ENCODE measurements at places on chromosomes 5 and 9.

GRCh38 chr5:76667495-76667894 lies 44.3 kb upstream of the F2RL2 start:
- DNase-seq = no peak

GRCh38 chr9:119273325-119273904 lies 95.8 kb downstream of the BRINP1 start:
- no peak for DNase-seq

DNA sequence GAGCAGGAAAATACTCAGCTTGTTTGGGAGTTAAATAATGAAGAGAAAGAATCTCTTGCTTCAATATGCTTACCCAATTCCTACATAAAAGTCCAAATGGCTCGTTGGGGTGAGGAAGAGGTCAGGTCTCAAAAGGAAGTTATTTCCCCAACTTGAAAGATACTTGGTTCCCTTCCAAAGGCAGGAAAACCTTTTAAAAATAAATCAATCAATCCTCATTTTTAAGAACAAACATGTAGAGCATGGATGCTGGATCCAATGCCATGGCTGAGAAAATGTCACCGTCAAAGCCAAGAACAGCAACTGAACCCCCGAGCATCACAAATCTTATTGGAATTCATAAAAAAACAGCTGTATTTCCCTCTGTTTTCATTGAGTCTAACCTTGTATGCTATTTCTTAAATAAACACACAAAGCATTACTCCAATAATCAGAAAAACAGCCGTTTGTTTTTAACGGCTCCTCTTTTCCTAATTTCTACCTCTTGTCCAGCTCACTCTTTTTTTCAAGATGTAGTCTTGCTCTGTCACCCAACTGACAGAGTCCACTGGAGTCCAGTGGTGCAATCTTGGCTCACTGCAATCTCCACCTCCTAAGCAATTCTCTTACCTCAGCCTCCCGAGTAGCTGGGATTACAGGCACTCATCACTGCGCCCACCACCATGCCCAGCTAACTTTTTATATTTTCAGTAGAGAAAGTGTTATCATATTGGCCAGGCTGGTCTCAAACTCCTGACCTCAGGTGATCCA lies 140.7 kb downstream of the GNA14 start:
- DNase-seq = no peak

- no peak for DNase-seq
Observed at GRCh38 chr9:130740218-130741023, 46.8 kb downstream of the EXOSC2 start.

DNA sequence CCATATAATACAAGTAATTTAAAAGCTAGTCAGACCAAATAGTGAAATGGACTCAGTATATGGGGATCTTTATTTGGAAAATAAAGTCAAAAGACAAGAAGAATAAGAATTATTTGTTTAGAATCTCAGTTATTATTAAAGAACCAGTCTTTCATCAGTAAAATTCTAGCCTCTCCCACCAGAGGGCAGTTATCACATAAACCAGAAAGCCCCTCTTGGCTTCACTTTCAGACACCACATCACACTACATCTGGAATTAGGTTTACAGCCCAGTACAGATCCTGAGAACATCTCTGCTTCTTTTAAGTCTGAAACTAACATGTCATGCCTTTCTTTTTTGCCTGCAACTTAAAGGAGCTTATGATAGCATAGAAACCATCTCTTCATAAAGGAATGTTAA lies 12.2 kb upstream of the HSPB3 start:
- DNase-seq = peak; percentile 13

GRCh38 chr5:155136216-155136850 lies 122.8 kb downstream of the KIF4B start:
- no peak for DNase-seq

DNA sequence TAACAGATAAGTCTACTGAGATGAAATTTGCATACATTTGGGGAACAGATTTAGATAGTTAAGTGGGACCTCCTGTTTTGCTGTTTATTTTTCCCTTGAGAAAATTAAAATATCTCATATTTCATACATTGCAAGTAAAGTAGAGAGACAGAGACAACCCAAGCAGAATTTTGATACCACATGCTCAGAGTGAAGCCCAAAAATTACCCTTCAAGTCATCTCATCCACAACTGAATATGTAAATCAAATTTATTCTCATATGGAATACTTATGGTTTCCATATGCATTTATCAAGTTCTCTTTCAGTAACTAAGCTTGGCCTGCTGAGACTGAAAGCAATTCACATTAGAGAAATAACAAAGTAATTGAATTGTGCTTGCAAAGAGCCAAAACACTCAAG lies 474.4 kb downstream of the SEMA5A start:
- DNase-seq = no peak

GRCh38 chr5:33241802-33242201 lies 199.0 kb upstream of the TARS1 start:
- no peak for DNase-seq

GRCh38 chr5:140391312-140391711 lies 10.3 kb upstream of the ANKHD1 start:
- no peak for DNase-seq

DNA sequence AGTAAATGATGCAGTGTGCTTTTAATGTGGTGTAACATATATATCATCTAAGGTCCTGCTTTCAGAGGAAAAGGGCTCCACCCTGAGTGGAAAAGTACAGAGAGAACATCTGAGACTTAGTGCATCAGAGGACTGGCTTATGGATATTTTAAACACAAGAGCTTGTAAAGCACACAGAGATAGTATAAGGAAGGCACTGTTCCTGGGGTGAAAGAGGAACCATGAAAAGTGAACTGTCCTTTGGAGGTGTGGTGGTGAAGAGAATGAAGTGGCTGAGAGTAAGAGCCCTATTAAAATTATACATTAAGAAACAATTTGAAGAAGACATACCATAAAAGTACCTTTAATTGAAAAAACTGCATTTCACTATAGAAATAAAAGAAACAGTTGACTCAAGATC lies 68.9 kb downstream of the CSF2 start:
- no peak for DNase-seq

GRCh38 chr5:65900746-65901145 lies 25.6 kb upstream of the ERBIN start:
- no peak for DNase-seq

GRCh38 chr5:79938468-79938867 lies 52.6 kb downstream of the MTX3 start:
- DNase-seq = no peak

GRCh38 chr5:42026446-42026845 lies 101.4 kb downstream of the FBXO4 start:
- DNase-seq = no peak

DNA sequence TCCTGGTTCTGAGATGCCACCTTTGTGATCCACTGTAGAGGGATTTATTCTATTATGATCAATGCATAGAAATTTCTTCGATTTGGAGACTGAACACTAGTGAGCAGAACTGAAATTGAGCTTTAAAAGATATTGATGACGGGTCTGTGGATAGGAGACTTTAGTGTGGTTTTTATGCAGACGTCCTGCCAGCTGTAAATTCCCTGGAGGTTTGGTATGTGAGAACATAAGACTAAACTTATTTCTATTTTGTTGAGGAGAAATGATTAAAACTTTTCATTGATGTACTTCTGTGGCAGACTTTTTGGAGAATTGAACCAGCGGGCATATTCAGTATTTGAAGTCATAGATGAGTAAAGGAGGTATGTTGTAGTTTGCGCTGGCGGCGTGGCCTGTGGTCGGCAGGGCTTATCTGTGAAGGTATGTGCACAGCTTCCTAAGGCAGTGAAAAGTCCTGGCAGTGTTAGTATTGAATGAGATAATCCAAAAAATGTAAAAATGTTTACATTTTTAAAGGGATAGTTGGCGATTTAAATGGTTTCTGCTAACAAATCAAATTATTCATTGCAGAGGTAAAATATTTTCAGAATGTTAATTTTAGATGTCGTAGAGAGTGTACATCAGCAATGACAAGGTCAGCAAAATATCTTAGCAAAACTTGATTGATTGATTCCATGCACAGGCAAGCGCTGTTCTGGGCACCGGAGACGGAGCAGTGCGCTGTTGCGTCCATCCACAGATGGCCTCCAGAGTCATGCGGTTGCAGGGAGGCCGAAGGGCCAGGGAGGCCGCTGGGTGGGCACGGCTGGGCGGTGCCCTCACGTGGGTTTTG lies 20.4 kb downstream of the TENT4A start:
- DNase-seq = no peak

GRCh38 chr9:123418506-123418905 lies 62.5 kb downstream of the CRB2 start:
- DNase-seq = no peak

- DNase-seq = no peak
Observed at GRCh38 chr5:149435015-149435376, 55.9 kb upstream of the IL17B start.

DNA sequence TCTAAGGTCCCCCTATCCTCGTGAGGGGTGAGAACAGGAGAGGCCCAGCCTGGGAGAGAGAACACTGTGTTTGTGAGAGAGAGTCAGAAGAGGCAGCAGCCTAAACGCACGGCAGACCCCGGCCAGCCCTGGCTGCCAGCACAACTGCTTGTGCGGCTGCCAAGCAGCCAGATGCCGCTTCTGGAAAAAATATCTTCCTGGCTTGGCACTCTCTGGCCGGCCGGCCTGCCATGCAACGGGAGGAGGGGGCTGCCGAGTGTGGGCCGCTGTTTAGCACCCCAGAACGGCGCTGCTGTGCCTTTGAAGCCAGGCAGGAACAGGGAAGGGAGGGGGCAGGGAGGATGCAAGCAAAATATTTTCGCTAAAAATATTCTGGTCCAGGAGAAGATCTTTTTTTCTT lies 105.0 kb downstream of the FGF18 start:
- no peak for DNase-seq

DNA sequence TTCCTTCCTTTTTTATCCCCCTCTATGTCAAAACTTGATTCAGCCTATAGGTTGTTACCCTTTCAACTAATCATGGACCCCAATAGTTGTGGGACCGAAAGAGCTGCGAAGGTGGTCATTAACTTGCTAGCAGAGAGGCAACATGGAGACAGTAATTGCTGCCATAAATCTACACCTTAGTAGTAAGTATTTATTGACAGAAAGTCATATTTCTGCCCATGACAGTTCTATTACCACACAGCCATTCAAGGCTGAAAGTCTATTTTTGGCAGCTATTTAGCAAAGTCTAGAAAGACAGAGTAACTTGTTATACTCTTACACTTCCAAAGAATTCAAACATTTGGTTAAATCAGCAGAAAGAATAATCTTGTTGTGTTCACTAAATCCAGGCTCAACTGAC lies 236.2 kb downstream of the PRELID2 start:
- DNase-seq = no peak

DNA sequence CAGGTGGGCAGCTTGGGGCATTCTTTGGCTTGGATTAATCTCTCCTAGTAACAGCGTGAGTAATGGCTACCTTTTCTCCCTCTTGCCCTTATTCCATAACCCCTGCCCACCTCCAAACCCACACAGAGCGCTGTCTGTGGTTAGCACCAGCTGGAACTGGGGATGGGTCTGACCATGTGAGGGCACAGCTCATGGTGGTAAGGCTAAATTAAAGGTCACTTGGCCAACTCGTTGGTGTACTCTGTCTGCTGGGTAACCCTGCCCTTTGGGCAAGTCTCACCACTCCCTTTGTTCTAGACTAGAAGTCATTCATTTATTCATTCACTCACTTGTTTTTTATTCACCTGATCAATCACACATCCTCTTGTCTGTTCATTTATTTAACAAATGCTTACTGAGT lies 27.8 kb downstream of the PPARGC1B start:
- DNase-seq = no peak

DNA sequence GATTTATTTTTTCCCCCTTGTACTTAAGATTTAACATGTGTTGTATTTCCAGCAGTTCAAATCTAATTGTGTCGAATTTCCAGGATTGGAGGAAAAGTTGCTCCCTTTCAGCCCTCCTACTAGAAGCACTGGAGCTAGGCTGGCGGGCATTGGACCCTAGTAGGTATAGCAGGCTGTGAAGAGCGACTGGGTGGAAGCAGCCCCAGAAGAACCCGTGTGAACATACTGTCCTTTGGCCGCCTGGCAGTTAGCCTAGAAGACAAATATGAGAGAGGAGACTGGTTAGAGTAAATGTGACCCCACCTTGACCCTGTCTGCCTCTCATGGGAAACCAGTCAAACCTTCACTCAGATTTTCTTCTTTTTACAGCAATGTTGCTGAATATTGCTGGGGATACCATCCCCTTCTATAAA lies 13.9 kb downstream of the ALDOB start:
- no peak for DNase-seq

- no peak for DNase-seq
Observed at GRCh38 chr5:150208187-150209098, 18.6 kb downstream of the SLC6A7 start.

GRCh38 chr5:32710550-32711361 lies at the start of gene NPR3:
NPR3 (plus strand) TSS chr5:32711321; CDS start chr5:32711777, 456 bp downstream.
- DNase-seq = no peak

- DNase-seq = no peak
Observed at GRCh38 chr9:93107151-93107824, 11.3 kb downstream of the CARD19 start.

GRCh38 chr5:89992201-89992600 lies 417.4 kb downstream of the CETN3 start:
- no peak for DNase-seq

DNA sequence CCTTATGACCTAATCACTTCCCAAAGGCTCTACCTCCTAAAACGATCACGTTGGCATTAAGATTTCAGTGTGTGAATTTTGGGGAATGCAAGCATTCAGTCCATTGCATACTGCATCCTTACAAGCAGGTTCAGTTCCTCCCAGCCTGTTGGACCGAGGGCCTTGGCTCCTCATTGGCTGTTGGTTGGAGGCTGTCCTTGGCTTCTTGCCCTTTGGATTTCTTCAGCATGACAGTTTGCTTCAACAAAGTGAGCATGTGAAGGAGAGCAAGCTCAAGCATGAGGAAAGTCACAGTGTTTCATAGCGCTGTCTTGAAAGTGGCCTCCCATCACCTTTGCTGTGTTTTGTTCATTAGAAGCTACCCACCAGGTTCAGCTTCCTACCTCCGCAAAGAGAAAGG lies 109.5 kb downstream of the GADD45G start:
- DNase-seq = no peak

DNA sequence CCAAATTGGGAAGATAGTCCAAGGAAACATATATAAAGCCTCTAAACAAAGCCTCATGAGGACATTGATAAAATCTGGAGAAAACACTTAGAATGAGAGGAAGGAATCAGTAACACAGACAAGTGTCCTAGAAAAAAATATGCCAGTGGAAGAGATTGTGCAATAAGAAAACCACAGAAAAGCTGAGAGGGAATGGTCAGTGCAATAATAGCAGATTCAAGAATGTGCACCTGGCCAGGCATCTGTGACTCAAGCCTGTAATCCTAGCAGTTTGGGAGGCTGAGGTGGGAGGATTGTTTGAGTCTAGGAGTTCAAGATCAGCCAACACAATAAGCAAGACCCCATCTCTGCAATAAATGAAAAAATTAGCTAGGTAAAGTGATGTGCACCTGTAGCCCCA lies 691.2 kb upstream of the CDH6 start:
- DNase-seq = no peak

GRCh38 chr5:88736494-88736893 lies 146.5 kb downstream of the MEF2C start:
- no peak for DNase-seq

Data from smooth muscle cell of the brain vasculature (primary cell).